ENCODE measurements at places on chromosomes 6 and 20. TPM values are rescaled to one million over a fixed set of nuclear protein-coding genes. Genes with fewer than 3 reads are reported as not detected.

DPPA5 gene
- total RNA-seq = not detected

CALHM5 gene
- total RNA-seq = not detected

CRISP3 gene
- total RNA-seq = 0.48 TPM

HLA-DRB5 gene
- not detected for total RNA-seq

MICB gene
- total RNA-seq = 37.8 TPM

RSPH9 gene
- total RNA-seq = not detected

BCLAF1 gene
- 76.4 TPM for total RNA-seq

FBXO5 gene
- total RNA-seq = 20.6 TPM

WFDC5 gene
- not detected for total RNA-seq

PSORS1C2 gene
- not detected for total RNA-seq

TFAP2C gene
- 34.8 TPM for total RNA-seq

PPP1R14C gene
- total RNA-seq = 9.8 TPM

AVP gene
- not detected for total RNA-seq

TRERF1 gene
- total RNA-seq = 14.5 TPM

FAM110A gene
- 30.8 TPM for total RNA-seq

SYTL3 gene
- 8.3 TPM for total RNA-seq

Data from PC-9 (cell line).